GM23248 (cell line): ENCODE measurements at places on chromosomes 7 and 10.

- peak; percentile 72 for DNase-seq
Measured at GRCh38 chr7:40805361-40805760, 670.6 kb downstream of the SUGCT start.

DNA sequence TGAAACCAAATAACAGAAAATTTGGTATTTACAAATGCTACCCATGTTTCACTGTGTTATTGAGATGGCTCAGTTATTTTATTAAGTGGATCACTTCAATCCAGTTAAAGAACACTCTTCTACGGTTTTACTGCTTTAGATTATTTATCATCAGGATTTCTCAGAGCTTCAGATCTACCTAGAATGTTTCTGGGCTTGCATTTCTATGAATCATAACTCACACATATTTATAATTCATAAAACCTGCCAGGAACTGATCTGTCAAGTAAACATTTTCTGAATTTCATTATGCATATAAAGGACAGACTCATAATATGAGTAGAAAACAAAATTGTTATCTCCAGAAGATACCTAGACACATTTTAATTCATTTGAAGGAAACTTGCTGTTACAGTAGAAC lies 1172.3 kb upstream of the LRRTM3 start:
- no peak for DNase-seq

DNA sequence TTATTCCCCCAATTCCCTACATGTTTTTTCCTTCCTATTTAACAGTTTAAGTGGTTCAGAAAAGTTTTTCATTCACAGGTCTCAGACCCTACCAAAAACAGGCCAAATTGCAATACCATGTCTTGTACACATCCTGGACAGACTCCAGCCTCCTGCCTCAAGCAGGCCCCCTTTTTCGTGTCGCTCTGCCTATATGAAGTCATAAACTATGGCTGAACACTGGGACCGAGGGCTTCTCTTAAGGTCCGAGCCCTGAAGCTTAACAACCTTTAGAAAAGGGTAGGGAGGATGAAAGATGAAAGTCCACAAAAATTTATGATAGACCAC lies 1.4 kb downstream of the FBXW4 start:
- peak; percentile 80 for DNase-seq

- peak; percentile 53 for DNase-seq
Measured at GRCh38 chr7:75879771-75880184, 944 bp downstream of the RHBDD2 start.

DNA sequence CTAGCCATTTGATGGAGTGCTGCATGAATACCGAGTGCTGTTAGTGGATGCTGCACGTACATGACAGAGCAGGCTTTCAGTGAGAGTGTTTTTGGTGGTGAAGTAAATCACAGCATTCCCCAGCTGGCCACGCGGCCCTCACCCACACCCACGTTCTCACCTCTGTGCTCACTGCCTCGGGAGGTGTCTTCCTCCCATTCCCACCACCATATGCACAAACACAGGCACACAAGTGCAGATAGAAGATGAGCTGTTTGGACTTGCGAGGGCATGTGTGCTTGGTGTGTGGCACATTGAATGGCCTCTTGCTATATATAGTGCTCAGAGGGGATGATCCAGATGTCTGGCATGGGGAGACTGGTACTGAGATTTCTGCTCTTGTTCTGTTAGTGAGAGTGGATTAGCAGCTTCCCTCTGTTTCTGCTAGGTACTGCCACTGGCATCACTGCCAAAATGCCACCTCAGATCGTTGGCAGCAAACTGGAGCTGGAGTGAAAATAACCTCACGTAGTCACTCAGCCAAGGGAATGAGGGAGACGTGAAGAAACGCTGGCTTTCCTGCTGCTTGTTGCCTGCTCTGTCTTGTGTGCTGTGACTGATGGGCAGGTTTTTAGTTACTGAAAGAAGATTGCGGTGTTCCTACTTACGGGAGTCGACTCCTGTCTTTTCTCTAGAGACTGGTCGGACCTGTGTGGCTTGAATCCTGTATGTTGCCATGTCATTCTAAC lies 19.1 kb downstream of the DNAJB6 start:
- DNase-seq = peak; percentile 80

GRCh38 chr10:75688506-75689300 lies 257.3 kb downstream of the LRMDA start:
- no peak for DNase-seq

- no peak for DNase-seq
Measured at GRCh38 chr10:57294698-57295097, 933.6 kb upstream of the ZWINT start.

GRCh38 chr7:5827755-5828154 lies 46.3 kb upstream of the RNF216 start:
- peak; percentile 18 for DNase-seq

- no peak for DNase-seq
Measured at GRCh38 chr10:100894589-100895294, 18.0 kb upstream of the SLF2 start.

DNA sequence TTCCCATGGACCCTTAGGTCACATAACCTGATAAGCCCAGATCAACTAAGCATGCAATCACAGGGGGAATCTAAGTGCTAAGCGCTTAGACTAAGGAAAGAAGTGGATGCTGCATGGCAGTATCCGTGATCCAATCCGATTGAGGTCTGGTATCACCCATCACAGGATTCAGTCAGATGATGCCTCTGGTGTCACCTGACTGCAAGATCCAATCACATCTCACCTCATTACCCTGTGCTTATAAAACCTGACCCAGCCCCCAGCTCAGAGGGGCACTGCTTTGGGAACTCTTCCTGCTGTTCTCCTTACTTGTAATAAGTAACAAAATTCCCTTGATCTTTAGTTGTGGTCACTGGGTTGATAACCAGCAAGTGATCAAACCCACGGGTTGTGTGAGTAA lies 84.7 kb upstream of the TMEM168 start:
- DNase-seq = no peak

DNA sequence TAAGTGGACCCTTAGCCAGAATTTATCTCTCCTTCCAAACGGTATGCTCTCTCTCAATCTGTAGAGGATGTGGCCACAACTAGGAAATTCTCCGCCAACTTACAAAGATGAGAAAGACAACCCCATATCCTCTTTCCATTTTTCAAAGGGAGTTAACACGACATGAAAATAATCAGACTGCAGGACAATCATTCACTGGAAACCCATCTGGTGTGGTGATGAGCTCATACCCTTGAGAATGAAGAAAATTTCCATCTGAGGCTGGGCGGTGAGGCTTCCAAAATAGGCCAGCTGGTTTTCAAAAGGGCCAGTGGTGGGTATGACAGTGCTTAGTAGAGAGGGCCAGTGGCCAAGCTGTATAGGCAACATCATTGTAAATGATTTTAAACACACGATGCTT lies 369.6 kb downstream of the FRMD4A start:
- peak; percentile 96 for DNase-seq

DNA sequence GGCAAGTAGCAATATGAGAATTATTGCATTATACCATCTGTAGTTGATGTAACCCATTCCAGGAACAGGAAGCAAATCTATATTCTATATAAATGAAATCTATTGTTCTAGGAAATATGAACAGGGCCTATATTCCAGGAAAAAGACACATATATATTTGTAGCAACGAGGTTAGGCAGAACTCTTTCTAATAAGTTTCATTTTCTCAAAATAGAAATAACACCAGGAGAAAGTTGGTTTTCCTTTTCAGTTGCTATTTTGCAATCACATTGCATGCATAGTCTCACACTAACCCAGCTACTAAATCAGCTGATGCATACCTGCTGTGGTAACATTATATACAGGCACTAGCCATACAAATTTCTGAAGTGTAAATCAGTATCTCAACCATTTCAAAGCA lies 6.2 kb upstream of the IFIT2 start:
- DNase-seq = peak; percentile 85

- peak; percentile 11 for DNase-seq
Measured at GRCh38 chr10:92242910-92243671, 47.8 kb downstream of the CPEB3 start.

DNA sequence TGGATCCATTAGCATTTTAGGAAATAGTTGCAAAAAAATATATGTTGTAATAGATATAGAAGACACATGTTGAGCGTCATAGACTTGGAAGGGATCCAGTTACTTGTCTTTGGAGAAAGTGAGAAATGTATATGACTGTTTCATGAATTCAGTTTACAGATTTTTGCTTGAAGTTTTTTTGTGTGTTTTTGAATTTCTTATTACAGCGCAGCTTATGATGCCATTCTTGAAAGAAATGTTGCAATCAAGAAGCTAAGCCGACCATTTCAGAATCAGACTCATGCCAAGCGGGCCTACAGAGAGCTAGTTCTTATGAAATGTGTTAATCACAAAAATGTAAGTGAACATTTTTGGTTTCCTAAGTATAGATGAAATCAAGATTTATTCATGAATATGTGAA lies 98.2 kb downstream of the MAPK8 start:
- DNase-seq = peak; percentile 75

DNA sequence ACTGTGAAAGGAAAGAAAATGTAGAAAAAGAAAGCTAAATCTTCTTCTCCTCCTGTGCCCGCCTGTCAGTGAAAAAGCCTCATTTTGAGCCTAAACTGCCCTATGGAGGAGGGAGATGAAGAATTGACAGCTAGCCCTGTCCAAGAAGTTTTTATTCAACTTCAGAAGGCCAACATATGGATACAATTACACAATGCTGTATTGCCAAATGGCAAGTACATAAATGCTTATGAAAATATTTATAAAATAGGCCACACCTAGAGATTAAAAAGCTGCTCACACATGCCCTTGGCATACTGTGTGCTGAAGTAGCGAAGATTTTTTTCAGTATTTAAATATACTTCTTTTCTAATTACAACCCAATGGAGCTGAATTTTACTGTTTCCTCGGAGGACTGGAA lies 65.1 kb upstream of the NEBL start:
- DNase-seq = no peak

DNA sequence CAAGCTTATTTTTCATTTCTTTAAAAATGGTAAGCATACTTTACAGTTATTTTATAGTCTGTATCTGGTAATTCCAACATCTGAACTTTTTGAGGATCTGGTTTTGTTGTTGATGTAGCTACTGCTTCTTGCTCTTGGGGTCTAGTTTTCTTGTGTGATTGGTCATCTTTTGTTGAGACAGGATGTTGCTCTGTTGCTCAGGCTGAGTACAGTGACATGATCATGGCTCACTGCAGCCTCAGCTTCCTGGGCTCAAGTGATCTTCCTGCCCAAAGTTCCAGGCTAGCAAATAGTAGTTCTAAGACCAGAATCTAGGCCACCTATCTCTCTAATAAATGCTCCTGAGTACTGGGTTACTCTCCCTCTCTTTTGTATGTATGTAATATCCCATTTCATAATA lies 75.7 kb downstream of the NRCAM start:
- DNase-seq = no peak

DNA sequence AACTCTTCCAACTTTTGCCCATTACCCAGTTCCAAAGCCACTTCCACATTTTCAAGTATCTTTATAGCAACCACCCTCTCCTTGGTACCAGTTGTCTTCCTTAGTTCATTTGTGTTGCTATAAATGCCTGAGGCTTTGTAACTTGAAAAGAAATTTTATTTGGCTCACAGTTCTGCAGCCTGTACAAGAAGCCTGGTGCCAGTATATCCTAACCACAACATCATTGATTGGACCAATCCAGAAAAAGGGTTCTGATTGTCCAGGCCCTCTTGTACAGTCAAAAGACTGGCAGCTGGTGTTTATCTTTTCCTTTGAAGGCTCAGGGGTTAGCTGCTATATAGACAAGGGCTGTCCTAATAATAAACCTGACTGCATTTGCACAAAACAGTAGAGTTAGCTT lies 21.1 kb upstream of the ABCC2 start:
- no peak for DNase-seq

GRCh38 chr7:31056775-31057346 lies 4.8 kb downstream of the ADCYAP1R1 start:
- DNase-seq = no peak

GRCh38 chr10:27258838-27259812 lies 18.5 kb upstream of the ACBD5 start:
- peak; percentile 31 for DNase-seq

GRCh38 chr10:69335063-69335587 lies 56.8 kb downstream of the HK1 start:
- DNase-seq = no peak

GRCh38 chr7:27872356-27873275 lies 132.7 kb downstream of the TAX1BP1 start:
- DNase-seq = peak; percentile 24

DNA sequence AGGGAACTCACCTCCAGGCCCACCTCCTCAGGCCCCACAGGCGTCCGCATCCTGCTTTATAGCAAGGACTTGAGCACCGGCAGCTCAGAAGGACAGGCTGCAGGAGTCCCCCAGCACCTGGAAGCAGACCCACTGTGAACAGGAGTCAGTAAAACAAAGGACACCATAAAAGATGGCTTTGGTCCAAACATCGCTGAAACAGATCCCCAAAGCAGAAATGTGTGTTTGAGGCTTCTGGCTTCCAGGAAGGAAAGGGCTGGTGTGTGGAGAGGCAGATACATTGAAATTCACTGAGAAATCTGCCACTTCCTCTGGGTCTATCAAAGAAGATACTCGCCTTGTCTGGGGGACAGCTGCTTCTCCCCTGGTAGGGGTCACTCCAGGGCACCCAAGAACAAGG lies 286.2 kb downstream of the PLXNA4 start:
- DNase-seq = no peak

DNA sequence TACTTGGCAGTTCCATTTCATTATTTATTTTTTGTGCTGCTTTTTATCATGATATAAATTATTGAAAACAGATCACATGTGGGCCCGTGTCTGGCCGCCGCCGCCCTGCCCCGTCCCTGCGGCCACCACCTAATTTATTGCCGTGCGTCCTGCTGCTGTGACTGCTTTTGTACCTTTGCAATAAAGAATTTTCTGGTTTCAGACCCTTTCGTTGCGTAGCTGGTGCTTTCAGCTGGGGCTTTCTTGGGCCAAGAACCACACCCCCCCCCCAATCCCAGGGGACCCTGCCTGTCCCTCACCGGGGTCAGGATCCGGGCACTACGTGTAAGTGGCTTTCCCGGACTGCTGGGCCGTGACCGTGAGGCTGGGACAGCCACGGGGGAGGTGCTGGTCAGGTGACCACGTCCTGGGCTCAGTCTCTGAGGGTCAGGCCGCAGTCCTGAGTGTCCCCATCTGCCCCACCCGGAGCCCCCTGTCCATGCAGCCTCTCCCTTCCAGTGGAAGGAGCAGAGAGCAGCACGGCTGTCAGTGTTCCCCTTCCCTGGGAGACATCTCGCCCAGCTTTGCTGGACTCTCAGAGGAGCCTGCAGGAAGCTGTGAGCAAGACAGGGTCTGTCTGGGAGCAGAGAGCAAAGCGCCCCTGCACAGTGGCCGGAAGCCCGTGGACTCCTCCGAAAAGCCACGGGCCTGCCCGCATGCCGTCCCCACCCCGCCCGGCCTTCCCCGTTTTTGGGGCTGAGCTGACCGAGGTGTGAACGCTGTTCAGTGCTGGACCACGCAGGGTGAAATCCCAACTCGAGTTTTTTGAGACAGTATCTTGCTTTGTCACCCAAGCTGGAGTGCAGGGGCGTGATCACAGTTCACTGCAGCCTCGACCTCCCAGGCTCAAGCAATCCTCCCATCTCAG lies 12.6 kb downstream of the MAFK start:
- no peak for DNase-seq
